Muscle of leg (tissue), 16 donors: ENCODE measurements at places on chromosomes 7 and 10. TPM values are rescaled to one million over a fixed set of nuclear protein-coding genes. Genes with fewer than 3 reads are reported as not detected.

DNA sequence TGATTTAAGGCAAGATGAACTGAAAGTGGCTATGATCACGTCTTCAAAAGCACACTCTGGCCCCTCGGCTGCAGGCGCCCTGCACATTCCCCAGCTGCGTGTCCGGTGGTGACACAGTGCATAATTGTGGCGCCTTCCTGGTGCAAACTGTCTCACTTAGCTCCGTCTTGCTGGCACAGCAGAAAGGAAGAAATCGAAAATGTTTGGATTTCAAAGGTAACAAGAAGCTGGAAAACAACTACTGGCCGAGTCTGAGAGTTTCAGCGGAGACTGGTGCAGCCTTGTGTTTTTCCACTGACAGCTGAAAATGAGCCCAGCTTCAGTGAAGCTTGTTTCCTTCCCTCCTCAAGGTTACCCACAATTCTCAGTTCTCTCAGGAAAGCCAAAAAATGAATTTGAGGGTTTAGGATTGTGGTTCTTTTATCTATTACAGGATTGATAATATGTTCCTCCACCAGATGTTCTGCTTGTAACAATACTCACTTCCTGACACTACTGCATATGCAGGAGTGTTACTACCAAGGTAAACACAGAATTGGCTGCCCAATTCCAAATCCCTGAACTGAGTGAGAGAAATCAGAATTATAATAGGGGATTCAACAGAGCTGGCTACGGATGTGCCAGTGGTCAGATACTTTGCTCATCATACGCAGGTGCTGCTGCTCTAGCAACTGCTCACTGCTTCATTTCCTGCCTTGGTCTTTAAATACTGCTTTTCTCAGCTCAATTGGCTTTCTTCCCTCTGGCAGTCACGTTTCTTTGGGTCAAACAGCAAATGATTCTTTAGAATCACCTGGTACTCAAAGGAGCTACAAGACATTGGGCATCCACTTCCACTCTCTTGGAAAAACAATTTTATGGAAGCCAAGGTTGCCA is 63.7 kb downstream of the TRUB1 start:
- peak; percentile 61 for DNase-seq

DNA sequence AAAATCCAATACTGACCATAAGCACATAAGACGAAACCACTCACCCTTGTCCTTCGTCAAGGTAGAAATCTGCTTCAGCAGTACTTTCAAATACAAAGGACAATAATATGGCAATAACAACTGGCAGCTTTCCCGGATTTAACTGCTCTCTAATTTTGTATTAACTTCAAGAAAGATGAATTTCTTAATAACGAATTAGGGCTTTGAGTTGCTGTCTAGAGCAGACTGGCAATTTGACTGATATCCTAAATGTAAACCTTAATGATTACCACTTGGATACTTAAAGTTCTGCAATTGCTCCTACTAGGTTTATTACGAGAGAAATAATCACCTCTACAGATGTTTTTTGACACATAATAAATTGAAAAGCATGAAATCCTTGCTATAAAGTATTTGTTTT is 418.7 kb downstream of the MAGI2 start:
- no peak for DNase-seq

- DNase-seq: peak; percentile 46
Measured at GRCh38 chr7:47488201-47488968, 93.5 kb downstream of the TNS3 start.

DNA sequence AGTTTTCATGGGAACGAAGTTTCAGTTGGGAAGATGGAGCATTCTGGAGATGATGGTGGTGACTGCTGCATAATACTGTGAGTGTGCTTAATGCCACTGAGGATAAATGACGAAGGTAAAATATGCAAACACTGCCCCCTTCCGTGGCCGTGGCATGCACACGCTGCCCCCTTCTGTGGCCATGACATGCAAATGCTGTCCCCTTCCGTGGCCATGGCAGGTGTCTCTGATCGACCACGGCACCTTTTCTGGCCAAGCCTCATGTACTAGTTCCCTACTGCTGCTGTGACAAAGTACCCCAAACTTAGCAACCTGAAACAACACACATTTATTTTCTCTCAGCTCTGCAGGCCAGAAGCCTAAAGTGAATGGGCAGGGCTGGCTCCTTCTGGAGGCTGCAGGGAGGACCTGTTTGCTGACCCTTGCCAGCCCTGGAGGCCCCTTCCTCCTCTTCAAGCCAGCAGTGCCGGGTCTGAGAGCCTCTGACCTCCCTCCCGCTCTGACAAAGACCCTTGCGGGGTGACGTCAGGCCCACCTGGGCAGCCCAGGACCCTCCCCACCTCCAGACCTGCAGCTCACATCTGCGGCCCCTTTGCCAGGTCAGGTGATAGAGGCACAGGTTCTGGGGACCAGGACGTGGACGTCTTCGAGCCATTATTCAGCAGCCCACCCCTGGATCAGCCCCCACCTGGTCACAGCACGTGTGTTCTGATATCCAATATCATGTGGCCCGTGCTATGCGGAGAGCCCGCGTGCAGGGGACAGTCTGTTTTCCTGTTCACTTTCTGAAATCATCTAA is 82.0 kb downstream of the MICALL2 start:
- no peak for DNase-seq

GRCh38 chr10:118504467-118505205 is 90.8 kb downstream of the PRLHR start:
- no peak for DNase-seq

GRCh38 chr7:28953633-28954032 is 4.5 kb downstream of the TRIL start:
- DNase-seq: peak; percentile 78

GRCh38 chr7:28200598-28200997 is 20.0 kb upstream of the JAZF1 start:
- peak; percentile 23 for DNase-seq

DNA sequence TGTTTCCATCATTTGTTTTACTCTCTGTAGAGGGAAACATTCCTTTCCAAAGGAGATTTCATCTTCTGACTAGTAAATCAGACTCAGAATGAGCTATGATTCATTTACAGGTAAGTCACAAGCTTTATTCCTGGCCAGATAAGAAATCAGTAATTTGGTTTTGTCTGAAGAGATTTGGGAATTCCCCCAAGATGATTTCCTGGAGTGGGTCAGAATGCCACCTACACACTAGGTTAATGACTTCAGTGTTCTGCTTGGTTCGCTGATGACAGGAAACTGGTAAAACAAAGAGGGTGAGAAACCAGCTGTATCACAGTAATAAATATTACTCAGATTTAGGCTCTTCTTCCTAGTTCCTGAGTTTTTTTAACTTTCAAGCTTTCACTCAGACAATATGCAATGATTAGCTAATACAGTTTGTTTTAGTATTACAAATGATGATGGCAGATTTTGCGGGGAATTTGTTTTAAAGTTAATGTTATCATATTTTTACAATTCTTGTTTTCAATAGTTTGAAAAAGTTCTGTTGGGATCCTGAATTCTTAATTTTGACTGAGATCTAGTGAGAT is 8.3 kb upstream of the ASZ1 start:
- DNase-seq: no peak

- DNase-seq: peak; percentile 42
Measured at GRCh38 chr10:5534051-5534821, 9.5 kb downstream of the CALML3 start.

- DNase-seq: no peak
Measured at GRCh38 chr7:124779620-124780019, 14.0 kb upstream of the GPR37 start.

- DNase-seq: no peak
Measured at GRCh38 chr7:849145-849544, 16.9 kb downstream of the SUN1 start.

GRCh38 chr7:71403202-71403946 is 271.4 kb downstream of the GALNT17 start:
- peak; percentile 57 for DNase-seq

GRCh38 chr10:50417486-50417885 is 166.2 kb upstream of the ASAH2 start:
- DNase-seq: peak; percentile 53

GPR22 gene
- polyA plus RNA-seq: not detected

DNA sequence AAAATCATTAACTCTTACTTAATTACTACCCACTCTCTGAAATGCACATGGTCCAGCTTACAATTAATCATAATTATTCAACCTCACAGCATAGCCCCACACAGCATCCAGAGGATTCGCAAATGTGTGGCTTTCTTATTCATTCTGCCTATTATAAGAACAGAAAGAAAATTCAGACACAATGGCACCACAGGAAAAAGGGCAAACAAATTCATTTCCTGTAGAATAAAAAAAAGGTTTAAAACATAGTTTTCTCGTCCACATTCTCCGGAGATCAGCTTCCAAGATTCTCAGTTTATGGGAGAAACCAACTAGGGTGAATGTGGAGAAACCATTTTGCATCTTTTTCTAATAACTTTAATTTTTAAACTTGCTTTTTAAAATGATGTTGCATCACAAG is 201.6 kb downstream of the PARD3 start:
- no peak for DNase-seq

DNA sequence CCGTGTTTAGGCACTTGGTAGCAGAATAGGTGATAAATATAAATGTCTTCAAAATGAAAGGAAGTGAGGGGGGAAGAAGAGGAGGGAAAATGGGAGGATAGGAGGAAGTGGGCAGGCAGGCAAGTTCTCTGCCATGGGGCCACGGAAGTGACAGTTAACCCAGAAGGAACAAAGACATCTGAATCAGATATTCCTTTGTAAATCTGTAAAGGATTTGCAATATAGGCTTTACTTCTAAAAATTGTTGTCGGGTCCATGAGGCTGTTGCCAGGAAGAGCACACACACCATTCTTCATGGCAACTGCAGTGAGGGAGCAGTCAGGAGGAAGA is 23.7 kb upstream of the RASSF4 start:
- DNase-seq: no peak

GRCh38 chr7:75762350-75762917 is 9.6 kb downstream of the CCL26 start:
- peak; percentile 77 for DNase-seq

DNA sequence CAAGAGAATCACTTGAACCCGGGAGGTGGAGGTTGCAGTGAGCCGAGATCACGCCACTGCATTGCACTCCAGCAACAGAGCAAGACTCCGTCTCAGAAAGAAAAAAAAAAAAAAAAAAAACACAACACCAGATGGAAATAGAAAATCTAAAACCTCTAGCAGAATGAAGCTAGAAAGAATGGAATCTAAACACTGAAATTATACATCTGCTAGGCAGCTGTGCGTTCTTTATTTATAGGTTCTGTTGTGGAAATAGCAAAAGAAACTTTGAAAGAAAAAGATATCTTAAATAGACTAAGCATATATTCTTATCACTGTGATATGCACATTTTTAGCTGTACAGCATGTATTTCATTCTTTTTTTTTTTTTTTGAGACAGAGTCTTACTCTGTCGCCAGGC is 17.1 kb downstream of the BMPR1A start:
- DNase-seq: peak; percentile 67
